ENCODE measurements at places on chromosomes 12 and 14.

- no peak for DNase-seq
These were observed 7.5 kb upstream of the KLHL42 start for GRCh38 chr12:27772328-27773049.

- no peak for DNase-seq
These were observed 181.4 kb downstream of the EFCAB11 start for GRCh38 chr14:89773151-89773550.

DNA sequence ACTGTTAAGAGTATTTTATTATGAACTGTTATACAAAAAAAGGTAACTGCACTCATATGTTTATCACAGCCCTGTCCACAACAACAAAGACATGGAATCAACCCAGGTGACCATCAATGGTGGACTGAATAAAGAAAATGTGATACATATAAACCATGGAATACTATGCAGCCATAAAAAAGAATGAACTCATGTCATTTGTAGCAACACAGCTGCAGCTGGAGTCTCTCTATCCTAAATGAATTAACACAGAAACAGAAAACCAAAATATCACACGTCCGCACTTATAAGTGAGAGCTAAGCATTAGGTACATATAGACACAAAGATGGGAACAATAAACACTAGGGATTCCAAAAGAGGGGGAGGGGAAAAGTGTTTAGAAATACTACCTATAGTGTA lies 95.8 kb downstream of the BCAT1 start:
- DNase-seq, result no peak

DNA sequence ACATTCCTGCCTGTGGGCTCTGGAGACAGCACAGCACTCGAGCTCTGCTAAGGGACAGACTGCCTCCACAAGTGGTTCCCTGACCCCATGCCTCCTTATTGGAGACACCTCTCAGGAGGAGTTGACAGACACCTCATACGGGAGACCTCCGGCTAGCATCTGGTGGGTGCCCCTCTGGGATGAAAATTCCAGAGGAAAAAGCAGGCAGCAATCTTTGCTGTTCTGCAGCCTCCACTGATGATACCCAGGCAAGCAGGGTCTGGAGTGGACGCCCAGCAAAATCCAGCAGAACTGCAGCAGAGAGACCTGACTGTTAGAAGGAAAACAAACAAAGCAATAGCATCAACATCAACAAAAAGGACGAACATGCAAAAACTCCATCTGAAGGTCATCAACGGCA lies 639.4 kb downstream of the SLC16A7 start:
- DNase-seq, result no peak

GRCh38 chr14:69629225-69630127 lies 18.1 kb downstream of the SUSD6 start:
- no peak for DNase-seq

DNA sequence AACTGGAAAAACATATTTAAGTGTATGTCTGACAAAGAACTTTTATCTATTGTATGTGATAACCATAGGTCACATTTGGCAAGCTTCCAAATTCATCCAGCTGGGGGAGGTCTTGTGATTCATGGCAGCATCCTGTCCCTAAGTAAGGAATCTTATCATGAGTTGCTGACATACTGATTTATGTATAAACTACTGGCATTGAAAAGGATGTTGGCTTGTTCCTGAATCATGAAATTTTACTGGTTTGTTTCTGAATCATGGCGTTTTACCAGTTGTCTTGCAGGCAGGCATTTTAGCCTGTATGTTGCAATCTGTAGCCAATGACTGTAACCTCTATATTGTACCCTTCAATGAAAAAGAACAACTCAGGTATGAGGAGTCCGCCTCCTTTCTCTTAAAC lies 244.8 kb downstream of the IPO8 start:
- DNase-seq, result no peak

DNA sequence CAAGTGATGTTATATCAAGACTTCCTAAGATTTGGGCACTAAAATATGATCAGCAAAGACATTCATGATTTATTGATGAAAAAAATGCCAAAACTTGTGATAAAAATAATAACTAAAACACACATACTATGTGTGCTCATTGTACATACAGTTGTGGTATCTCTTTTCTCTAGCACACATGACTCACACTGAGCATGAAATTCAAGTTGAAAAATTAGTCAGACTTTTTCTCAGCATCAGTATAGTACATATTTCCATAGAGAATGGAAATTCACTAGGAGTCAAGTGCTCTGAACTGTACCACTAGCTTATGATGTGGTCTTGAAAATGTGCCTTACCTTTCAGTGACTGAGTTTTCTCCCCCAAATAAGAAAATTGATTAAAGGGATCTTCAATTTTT lies 471.8 kb upstream of the FLRT2 start:
- no peak for DNase-seq

DNA sequence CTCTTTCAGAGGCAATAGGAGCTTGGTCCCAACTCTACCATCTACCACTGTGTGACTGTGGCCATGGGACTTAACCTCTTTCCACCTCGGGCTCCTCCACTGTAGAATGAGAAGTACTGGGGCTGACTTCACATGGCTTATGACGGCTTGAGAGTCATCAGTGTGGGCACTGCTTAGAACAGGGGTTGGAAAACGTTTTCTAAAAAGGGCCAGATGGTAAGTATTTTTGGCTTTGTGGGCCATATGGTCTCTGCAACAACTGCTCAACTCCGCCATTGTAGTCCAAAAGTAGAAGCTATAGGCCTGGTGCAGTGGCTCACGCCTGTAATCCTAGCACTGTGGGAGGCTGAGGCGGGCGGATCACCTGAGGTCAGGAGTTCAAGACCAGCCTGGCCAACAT lies 69.2 kb upstream of the LTA4H start:
- DNase-seq, result no peak

DNA sequence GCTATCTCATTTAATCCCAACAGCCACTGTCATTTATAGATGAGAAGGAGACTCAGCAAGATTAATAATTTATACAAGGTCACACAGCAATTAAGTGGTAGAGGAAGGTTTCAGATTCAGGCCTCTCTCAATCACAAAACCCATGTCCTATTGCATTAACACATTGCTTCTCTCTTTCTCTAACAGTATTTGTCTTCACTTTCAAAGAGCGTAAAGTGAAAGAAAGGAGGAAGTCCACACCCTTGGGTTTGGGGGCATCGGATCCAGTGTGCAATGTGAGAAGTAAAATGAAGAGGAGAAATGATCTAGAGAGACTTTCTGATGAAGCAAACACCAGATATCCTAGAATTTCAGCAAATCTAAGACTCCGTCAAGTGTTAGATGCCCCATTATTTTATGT lies 7.0 kb upstream of the VRK1 start:
- no peak for DNase-seq

DNA sequence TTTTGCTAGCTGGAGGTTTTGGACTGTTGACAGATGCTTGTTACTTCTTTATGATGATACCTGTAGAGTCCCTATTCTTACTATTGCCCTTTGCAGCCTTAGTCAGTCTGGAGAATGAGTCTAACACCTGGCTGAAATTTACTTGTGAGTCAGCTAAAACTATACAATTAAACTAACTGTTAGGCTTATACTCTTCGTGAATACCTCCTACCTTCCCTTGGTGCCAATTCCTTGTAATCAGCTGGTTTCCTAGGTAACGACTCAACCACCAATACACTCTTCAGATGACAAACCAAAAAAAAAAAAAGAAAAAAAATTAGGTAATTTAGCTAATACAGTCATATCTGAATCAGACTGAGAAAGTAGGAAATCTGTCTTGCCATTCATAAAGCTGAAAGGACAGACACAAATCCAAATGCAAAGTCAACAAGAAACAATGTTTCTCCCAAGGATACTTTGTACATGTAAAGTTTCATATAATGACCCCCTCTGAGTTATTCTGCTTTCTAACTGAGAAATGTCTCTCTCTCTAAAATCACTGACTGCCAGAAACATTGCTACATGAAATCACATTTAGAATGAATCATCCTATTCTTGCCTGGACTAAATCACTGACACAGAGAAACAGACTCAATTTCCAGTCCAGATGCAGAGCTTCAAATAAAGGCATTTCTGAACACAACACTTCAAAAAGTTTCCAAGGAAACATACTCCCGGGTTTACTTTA lies 56.5 kb upstream of the CDKL1 start:
- peak; percentile 73 for DNase-seq

DNA sequence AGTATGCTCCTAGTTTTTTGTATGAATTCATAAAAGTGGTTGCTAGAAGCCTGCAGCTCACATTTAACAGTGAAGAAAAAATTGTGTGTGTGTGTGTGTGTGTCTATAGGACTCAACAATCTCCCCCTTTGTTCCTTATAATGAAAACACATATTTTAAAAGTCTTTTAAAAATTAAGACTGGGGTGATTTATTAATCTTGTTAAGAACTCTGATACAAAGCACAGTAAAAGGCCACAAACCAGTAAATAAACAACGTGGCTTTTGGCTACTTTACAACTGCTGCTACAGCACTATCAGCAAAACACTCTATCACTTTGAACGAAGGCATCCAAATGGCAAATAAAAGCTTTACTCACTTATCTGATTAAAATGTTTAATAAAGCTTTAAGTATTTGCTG lies 594 bp upstream of the VCPKMT start:
- DNase-seq, result no peak

DNA sequence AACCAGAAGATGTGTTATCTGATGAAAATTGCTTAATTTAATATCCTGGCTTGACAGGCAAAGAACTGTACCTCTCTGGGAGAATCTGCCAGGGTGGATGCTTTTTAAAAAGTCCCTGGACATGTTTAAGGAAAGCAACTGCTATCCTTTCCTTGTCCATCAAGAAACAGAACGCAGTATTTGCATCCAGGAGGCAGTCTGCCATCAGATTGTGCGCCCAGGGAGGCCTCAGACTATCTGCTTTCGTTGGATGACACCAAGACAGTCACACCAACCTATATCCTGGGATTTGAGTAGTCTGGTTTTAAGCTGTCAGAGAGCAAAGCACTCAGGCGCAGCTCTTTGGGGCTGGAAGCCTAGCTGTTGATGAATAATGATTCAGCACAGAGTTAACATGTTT lies 121.9 kb downstream of the TBX5 start:
- no peak for DNase-seq

- DNase-seq, result no peak
These were observed 57.0 kb upstream of the EGLN3 start for GRCh38 chr14:34007902-34008301.

GRCh38 chr14:33457021-33457420 lies 493.9 kb downstream of the EGLN3 start:
- DNase-seq, result no peak

DNA sequence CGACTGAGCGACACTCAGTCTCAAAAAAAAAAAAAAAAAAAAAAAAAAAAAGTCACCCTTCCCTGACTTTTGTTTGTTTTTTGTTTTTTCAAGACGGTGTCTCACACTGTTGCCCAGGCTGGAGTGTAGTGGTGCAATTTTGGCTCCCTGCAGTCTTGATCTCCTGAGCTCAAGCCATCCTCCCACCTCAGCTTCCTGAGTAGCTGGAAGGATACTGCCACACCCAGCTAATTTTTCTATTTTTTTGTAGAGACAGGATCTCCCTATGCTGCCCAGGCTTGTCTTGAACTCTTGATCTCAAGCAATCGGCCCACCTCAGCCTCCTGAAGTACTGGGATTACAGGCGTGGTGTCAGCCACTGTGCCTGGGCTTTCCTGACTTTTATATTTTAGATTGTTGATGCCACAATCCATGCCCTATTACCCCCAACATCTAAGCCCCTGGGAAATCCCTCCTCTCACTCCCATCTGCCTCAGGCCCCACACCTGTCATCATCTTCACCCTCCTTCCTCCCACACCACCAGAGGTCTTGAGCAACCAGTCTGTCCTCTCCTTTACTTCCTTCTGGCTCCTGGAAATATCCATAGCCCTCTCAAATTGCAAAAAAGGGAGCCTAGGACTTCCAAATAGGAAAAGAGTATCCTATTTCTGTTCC lies 7.8 kb downstream of the IKZF4 start:
- no peak for DNase-seq

DNA sequence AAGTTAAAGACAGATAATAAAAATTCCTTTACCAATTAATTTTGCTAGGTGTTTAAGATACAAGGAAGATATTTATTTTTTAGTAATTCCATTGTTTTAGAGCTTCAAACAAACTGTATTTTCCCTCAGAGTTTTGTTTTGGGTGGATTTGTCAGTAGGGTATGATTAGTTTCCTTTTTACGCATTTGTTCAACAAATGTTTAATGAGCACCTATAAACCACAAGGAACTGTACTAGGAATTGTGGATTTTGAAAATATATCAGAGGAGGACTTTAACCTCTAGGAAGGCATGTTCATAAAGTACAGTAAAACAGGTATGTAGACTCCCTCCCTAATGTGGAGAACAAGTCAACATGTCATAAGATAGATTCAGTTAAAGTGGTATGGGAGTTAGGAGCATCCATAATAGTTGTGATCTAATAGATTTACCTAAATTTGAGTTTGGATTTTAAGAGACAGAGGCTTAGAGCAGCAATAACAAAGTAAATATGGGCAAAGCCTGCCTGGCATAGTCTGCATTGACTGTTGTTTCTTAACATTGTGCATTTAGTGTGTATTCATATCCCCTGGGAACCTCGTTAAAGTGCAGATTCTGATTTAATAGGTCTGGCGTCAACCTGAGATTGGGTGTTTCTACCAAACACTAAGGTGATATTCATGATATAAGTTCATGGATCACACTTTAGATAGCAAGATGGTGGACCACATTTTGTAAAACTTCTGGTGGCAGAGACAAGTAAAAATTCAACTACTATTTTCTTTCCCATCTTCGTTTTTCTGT lies 232.0 kb downstream of the ERC1 start:
- no peak for DNase-seq

GRCh38 chr12:102031852-102032251 lies 29.9 kb downstream of the WASHC3 start:
- no peak for DNase-seq

DNA sequence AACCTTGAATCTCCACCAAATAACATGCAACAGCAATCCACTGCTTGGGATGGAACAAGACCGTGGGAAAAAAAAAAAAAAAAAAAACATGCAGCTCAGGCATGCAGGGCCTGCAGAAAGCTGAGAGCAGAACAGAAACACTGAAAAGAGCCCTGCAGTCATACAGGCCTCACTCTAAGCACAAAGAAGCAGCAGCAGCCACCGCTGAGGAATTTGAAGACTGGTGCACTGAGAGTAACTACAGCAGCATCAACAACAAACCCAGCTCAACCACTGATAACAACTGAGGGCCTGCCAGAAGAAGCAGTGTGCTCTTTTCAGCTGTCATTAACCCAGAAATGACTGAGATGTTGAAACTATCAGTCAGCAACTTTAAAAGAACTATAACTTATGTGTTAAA lies 354.7 kb upstream of the TMTC1 start:
- DNase-seq, result no peak

- DNase-seq, result peak; percentile 44
These were observed 43.2 kb downstream of the RTN1 start for GRCh38 chr14:59827401-59827800.

- DNase-seq, result peak; percentile 52
These were observed 862 bp downstream of the CRIP2 start for GRCh38 chr14:105475269-105476096.
